ENCODE measurements at places on chromosomes 4 and X.

DNA sequence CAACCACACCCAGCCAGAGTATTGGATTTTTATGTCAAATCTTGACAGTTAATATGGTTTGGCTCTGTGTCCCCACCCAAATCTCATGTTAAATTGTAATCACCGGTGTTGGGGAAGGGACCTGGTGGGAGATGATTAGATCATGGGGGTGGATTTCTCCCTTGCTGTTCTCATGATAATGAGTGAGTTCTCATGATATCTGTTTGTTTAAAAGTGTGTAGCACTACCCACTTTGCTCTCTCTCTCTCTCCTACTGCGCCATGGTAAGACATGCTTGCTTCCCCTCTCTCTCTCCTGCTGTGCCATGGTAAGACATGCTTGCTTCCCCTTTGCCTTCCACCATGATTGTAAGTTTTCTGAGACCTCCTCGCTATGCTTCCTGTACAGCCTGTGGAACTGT lies 86.9 kb upstream of the COX18 start:
- DNase-seq: no peak

- no peak for DNase-seq
These were observed 40.5 kb downstream of the LCORL start for GRCh38 chr4:17981063-17981462.

DNA sequence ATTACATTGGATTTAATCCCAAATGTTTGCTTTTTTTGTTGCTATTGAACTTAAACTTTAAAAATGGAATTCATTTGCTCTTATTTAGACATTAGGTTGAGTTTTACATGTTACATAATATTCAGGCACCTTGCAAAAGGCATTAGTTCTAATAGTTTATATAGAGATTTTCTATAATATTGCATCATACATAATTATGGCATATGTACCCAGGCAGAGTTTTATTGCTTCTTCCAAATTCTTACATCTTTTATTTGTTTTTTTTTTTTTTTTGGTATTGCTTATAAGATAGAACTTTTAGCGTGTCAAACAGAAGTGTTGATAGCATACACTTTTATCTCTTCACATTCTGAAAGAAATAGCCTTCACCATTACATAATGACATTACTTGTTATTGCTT lies 487.7 kb downstream of the GABRG1 start:
- no peak for DNase-seq

- DNase-seq: no peak
These were observed 10.7 kb downstream of the GPRIN3 start for GRCh38 chr4:89296896-89297295.

DNA sequence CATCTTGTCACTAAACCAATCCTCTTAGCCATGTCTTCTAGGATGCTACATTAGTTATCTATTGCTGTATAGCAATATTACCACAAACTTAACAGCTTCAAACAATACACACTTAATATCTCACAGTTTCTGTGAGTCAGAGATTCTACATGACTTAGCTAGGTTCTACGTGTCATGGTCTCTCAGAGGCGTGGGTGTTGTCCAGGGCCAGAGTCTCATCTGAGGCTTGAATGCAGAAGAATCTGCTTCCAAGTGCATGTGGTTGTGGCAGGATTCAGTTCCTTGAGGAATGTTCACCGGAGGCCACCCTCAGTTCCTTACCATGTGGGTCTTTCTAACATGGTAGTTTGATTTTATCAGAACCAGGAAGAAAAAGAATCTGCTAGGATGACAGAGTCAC lies 26.4 kb downstream of the PPP1R2C start:
- DNase-seq: no peak

DNA sequence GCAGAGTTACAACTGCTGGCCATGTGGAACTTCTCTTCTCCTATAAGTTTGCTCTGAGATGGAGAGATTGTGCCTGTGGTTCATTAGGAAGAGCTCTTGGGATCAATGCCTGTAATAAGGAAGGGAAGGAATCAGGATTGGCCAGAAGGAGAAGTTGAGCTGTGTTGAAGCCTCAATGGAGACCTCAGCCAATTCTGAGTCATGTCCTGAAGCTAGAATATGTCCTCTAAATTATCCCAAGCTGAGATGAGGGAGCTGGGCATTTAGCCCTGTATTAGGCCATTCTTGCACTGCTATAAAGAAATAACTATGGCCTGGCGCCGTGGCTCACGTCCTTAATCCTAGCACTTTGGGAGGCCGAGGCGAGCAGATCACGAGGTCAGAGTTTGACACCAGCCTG lies 85.4 kb upstream of the DHX15 start:
- DNase-seq: no peak

GRCh38 chr4:76809594-76810305 lies 88.2 kb downstream of the SOWAHB start:
- DNase-seq: no peak

- no peak for DNase-seq
These were observed 1.8 kb downstream of the PPP2R3B start for GRCh38 chrX:384861-385260.

DNA sequence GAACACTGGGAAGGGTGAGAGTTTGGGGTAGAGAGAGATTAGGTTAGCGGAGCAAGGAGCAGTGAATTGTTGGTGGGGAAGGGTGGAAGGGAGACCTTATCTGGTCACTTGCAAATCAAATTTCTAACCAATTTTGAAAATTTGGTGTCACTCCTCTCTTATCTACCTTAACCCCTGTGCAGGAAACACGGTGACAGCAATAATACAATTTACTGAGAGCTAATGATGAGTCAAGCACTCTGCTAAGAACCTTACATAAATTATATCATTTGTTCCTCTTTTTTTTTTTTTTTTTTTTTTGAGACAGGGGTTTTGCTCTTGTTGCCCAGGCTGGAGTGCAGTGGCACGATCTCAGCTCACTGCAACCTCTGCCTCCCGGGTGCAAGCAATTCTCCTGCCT lies 116.4 kb downstream of the C4orf51 start:
- no peak for DNase-seq

GRCh38 chr4:101200561-101200960 lies 146.8 kb downstream of the PPP3CA start:
- no peak for DNase-seq

- DNase-seq: no peak
These were observed 95.4 kb upstream of the MYOZ2 start for GRCh38 chr4:119040261-119040660.

DNA sequence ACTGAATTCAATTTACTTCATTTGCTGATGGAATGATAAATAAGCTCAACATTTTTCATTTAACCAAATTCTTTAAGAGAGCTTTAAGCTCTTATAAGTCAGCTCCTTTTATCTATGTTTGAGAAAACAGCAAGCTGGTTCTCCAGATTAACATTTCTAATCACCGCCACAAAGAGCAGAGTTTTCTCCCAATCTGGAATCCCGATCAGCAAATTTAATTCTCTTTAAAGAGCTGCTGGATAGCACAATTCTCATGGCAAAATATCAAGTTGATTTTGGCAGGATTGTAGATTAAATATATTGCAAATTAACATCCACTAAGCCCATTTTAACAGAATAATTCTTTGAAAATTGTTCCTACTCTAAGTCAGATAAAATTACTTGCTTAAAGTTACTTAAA lies 48.8 kb downstream of the RPS6KA3 start:
- DNase-seq: no peak

GRCh38 chrX:87975365-87975764 lies 457.8 kb downstream of the KLHL4 start:
- no peak for DNase-seq

GRCh38 chr4:109912706-109913595 lies at the start of gene EGF:
Gene EGF, plus strand, starts transcription at chr4:109912883. Its CDS starts 453 bp downstream, at chr4:109913336.
- DNase-seq: no peak

- DNase-seq: no peak
These were observed 49.7 kb upstream of the PABPC4L start for GRCh38 chr4:134251322-134251721.

GRCh38 chrX:40778861-40779575 lies 43.7 kb upstream of the MED14 start:
- no peak for DNase-seq

GRCh38 chr4:156751486-156751885 lies 220.1 kb downstream of the PDGFC start:
- no peak for DNase-seq

- no peak for DNase-seq
These were observed at the start of gene CXCL1 for GRCh38 chr4:73869130-73870055. Gene CXCL1, plus strand, starts transcription at chr4:73869393. Its CDS starts 78 bp downstream, at chr4:73869471.

GRCh38 chrX:37424000-37424429 lies 74.9 kb downstream of the PRRG1 start:
- DNase-seq: no peak

DNA sequence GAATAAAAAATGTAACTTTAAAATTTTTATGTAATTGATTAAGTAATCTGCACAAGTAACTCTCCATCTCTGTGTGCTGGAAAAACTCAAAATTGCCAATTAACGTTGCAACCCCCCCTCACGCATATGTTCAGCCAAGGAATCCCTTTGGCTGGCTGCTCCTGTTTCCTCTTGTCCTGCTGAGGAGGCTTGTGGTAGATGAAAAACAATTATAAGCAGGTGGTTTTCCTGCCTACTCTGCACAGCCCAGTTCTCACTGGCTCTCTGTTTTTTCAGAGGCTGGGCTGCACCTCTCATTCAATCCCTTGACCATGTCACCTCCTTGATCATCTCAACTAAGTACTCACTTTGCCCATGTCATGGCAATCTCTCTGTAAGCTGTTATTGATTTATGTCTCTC lies 1068.4 kb downstream of the ARAP2 start:
- DNase-seq: no peak

- DNase-seq: no peak
These were observed 36.2 kb downstream of the DCX start for GRCh38 chrX:111375747-111376146.

DNA sequence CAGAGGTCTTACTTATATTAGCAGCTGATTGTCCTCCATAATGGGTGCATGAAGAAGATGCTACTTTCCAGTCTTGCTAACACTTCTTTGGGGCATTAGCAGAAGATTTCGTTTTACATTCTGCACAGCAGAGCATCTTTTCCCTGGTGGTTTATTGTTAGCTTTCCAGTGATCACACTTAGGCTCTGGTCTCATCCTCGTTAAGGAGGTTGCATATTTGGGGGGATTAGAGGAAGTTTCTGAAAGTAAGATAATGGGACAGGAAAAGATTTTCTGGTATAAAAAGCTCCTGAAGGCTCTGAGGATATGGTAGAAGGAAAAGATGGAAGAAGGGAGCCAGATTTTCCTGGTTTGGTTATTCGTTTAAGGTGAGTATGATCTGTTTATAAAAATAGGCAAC lies 134.1 kb downstream of the GATB start:
- no peak for DNase-seq

DNA sequence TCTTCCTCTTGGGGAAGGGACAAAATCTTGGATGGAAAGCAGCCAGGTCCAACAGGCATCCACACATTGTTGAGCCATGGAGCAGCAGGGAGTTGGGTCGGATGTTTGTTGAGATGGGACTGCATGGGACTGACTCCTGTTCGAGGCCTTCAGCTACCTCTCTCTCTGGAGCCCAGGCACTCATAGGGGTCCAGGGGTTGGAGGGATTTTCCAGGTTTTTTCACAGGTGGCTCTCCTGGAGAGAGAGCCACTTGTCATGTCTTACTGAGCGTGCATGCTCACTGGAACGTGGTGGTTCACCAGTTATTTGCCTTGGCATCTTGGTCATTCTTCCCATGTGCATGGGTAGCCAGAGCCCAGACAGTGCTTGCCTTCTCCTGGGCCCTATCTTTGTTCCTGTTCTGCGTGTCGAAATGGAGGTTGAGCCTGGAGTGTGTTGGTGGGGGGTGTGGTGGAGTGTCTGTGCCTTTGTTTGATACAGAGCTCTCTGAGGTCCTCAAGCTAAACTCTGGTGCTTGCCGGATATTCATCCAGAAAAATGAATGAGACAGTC lies 60.6 kb downstream of the NBDY start:
- DNase-seq: no peak

GRCh38 chrX:150769408-150769807 lies 76.2 kb downstream of the MTMR1 start:
- no peak for DNase-seq

GRCh38 chr4:26020881-26021280 lies 106.9 kb downstream of the SMIM20 start:
- DNase-seq: no peak

- no peak for DNase-seq
These were observed 62.1 kb upstream of the CCDC160 start for GRCh38 chrX:134174859-134175258.

DNA sequence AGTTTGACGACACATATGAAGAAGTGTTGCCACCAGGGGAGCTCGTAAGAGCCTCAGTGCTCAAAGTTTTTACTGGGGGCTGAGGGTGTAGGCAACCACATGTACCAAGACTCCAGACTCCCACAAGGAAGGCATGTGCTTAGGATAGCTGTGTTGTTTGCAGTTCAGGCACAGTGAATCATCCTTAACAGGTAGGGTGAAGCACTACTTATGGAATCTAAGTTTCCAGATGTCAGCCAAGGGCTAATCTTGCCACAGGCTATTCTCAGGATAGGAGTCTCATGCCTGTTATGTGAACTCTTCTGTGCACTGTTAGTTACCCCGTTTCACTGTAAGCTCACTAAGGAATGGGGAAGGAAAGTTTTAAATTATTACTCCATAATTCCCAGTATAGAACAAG lies 202.6 kb downstream of the TMA16 start:
- DNase-seq: no peak

DNA sequence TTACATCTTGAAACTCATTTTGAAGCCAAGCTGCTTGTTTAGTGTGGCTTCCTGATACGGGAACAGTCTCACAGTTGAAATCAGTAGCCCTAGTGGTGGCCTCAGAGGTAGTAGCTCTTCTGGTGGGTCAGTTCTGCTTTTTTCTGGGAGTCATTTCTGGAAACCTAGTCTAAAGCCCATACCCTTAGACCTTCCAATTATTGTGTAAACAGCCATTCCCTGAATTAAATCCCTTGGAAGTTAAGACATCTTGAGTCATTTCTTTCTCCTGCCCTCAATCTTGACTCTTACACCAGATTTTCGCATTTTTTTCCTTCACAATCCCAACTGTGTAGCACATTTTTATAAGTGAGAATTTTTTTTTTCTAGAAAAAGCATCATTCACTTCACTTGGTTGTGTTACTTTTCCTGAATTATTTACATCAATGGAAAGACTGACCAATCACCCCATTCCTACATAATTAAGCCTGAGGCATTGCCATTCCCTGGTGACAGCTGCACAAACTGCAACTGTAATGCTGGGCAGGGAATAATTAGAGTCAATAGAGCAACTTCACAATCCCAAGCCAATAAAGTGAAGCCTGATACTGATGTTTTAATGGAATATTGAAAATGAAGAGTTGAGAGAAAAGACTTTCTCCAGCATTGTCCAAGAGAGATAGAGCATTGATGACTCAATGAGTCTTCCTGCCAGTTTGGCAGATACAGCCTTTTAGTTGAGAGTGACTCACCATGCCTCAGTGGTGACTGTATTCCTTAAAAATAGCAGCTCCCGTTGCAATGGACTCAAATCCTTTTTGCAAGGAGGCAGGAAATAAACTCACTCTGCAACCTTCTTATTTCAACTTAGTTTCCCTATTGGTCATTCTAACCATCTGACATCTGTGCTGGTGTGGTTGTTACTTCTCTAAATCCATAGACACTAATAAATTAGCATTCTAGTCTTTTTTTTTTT lies 13.0 kb upstream of the SEPSECS start:
- no peak for DNase-seq

- DNase-seq: no peak
These were observed 28.5 kb downstream of the EDNRA start for GRCh38 chr4:147509386-147509785.

- no peak for DNase-seq
These were observed 32.3 kb upstream of the IRF2 start for GRCh38 chr4:184506527-184507121.

Measured in stimulated activated CD4-positive, alpha-beta T cell treated with anti-CD3 and anti-CD28 coated beads, Interleukin-1b, Interleukin-23, amount 100 ng/mL, for 1 hour (primary cell).